ENCODE measurements at places on chromosomes 1 and 21. TPM values are rescaled to one million over a fixed set of nuclear protein-coding genes. Genes with fewer than 3 reads are reported as not detected.

The PRPF38A gene
- total RNA-seq, result 20.3 TPM

The SPRR2G gene
- not detected for total RNA-seq

The ARTN gene
- not detected for total RNA-seq

The CELA3A gene
- total RNA-seq, result not detected

The CD1B gene
- not detected for total RNA-seq

The RNF186 gene
- not detected for total RNA-seq

The CELA2B gene
- not detected for total RNA-seq

The COL8A2 gene
- 41.7 TPM for total RNA-seq

The NAV1 gene
- 131 TPM for total RNA-seq

The RCSD1 gene
- 36.8 TPM for total RNA-seq

The ST6GALNAC3 gene
- 34.5 TPM for total RNA-seq

The PLEKHN1 gene
- total RNA-seq, result not detected

The ANGPTL7 gene
- total RNA-seq, result 2.0 TPM

The CMPK1 gene
- total RNA-seq, result 52.5 TPM

The POLR3C gene
- total RNA-seq, result 18.9 TPM

The CATSPER4 gene
- total RNA-seq, result not detected

The SLC35D1 gene
- 3.7 TPM for total RNA-seq

The SLC5A9 gene
- total RNA-seq, result 13.3 TPM

Measured in ascending aorta (tissue), 2 donors.